ENCODE measurements at places on chromosomes 12 and 14.

DNA sequence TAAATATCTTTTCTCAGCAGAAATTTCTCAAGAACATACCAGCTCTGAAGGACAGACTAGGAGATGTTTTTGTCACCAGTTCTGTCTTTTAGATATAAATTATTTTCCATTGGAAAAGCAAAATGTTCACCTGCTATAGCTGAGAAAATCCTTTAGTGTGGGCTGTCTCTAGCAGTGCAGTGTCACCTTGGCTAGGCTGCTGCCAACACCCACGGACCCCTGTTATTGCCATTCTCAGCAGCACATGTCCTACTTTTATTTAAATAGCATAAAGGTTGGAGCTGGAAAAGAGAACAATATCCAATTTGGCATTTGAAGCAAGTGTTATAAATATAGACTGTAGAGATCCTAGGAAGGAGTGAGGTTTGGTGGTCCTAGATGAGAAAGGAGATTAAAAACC is 156.4 kb downstream of the TPH2 start:
- no peaks in the 10 kb centered on the region for H3K36me3 ChIP-seq
- H3K27me3 ChIP-seq, result no peaks in the 10 kb centered on the region

DNA sequence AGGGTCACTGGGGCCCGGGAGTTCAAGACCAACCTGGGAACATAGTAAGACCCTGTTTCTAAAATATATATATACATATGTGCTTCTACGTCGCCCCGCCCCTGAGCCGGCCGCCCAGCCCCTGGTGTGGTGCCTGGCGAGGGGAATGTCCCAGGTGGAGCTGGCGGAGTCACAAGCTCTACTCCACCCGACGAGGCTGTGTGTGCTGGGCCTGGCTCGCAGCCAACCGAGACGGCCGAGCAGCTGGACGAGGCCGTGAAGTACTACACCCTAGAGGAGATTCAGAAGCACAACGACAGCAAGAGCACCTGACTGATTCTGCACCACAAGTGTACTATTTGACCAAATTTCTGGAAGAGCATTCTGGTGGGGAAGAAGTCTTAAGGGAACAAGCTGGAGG is 22.1 kb upstream of the ITPK1 start:
- H3K27me3 ChIP-seq, result no peaks in the 10 kb centered on the region
- no peak overlapping the region for H3K27ac ChIP-seq
- no peak for DNase-seq
- H3K4me1 ChIP-seq, result peaks cover 8% of the 10 kb centered on the region
- H3K4me3 ChIP-seq, result no peak overlapping the region

GRCh38 chr12:124740691-124741137 is 123.0 kb downstream of the SCARB1 start:
- H3K36me3 ChIP-seq, result no peaks in the 10 kb centered on the region
- no peak overlapping the region for H3K27ac ChIP-seq

DNA sequence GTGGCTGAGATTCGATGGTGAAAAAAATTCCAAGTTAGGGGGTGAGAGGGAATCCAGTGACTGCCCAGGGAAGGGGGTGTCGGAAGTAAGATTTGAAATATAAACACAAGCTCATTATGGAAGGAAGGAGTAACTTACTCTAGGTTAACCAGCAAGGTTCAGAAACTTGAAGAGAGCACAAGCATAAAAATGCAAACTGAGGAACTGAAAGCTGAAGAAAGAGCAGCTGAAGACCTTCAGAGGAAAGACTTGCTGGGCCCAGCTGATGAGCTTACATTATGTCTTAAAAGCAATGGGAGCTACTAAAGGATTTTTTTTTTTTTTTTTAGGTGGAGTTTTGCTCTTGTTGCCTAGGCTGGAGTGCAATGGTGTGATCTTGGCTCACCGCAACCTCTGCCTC is 189.7 kb upstream of the GRIN2B start:
- H3K36me3 ChIP-seq, result no peaks in the 10 kb centered on the region
- H3K27ac ChIP-seq, result peak overlapping the region; percentile 94
- peaks cover 32% of the 10 kb centered on the region for H3K4me1 ChIP-seq
- peak; percentile 46 for DNase-seq

GRCh38 chr12:105993766-105994555 is 144.8 kb downstream of the NUAK1 start:
- no peaks in the 10 kb centered on the region for H3K4me1 ChIP-seq
- H3K36me3 ChIP-seq, result no peaks in the 10 kb centered on the region
- no peak for DNase-seq
- no peak overlapping the region for H3K27ac ChIP-seq
- no peaks in the 10 kb centered on the region for H3K27me3 ChIP-seq
- peak overlapping the region; percentile 40 for H3K4me3 ChIP-seq

DNA sequence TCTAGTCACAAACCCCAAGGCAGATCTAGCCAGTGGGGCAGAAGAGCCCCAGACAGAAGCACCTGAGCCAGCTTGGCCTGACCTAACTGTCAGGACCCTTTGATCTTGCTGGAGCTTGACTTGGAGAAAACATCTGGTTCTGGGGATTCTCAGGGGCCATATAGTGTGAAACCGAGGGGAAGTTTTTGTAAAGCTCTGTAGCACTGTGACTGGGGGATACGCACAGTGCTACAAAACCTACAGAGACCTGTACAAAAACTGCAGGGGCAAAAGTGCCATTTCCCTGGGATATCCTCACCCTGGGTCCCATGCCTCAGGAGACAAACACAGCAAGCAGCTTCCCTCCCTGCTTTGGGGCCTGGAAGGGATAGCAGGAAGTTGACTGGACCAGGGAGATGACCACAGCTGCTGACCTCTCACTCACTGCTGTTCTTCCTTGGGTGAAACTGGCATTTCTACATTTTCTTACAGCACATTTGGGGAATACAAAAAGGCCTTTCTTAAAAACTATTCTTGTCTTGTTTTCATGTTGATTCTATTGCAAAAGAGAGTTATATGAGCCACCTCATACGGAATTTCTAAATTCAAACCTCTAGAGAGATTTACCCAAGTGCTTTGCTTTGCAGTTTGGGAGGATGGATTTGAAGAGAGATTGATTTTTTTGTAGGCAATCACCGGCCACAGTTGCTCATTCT is 140.0 kb downstream of the DAD1 start:
- peaks cover 26% of the 10 kb centered on the region for H3K27me3 ChIP-seq
- no peaks in the 10 kb centered on the region for H3K36me3 ChIP-seq
- H3K4me3 ChIP-seq, result peak overlapping the region; percentile 68
- H3K27ac ChIP-seq, result peak overlapping the region; percentile 75
- DNase-seq, result no peak

DNA sequence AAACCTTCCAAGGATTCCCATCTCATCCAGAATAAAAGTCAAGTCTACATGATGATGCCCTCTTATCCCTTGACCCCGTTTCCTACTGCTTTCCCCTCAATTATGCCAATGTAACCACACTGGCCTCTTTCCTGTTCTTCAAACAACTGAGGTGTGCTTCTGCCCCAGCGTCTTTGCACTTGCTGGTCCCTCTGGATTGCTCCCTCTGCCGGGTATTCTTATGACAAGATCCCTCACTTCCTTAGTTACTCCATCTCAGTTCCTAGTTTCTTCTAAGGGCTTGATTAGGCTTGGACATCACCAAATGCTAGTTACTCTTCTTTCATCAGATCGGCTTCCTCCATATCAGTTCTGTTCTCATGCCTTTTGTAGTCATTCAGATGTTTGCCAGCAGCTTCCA is 32.7 kb upstream of the PELI2 start:
- H3K27ac ChIP-seq, result no peak overlapping the region
- no peaks in the 10 kb centered on the region for H3K4me1 ChIP-seq
- H3K36me3 ChIP-seq, result no peaks in the 10 kb centered on the region

DNA sequence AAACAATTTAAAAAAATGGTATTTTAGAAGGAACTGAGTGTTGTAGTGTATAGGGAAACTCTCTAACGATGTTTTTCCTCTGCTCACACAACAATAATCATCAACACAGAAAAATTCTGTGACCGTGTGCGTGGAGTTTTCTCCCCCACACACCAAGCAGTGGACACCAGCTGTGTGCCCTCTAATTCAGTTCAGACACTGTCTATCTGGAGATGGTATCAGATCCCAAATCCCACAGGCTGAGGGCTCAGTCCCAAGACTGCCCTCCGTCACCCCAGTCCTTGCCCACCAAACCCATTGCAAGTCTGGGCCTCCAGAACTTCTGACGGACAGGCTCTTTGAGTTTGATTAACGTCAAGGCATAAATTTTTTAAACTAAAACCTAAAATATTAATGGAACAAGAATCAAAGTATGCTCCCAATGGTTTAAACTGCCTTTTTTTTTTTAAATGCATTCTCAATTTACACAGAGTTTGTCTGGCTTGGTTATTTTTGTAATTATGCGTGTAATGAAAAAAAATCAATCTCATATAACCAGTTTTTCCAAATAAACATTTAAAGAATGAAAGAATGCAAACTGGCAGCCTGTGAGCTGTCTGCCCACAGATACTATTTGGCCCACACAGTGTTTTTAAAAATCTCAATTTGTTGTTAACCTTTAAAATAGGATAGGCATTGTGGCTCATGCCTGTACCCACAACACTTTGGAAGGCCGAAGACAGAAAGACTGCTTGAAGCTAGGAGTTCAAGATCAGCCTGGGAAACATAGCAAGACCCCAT is 19.2 kb downstream of the BLTP3B start:
- H3K36me3 ChIP-seq, result peaks cover 5% of the 10 kb centered on the region
- no peak for DNase-seq
- peaks cover 23% of the 10 kb centered on the region for H3K4me1 ChIP-seq
- no peaks in the 10 kb centered on the region for H3K27me3 ChIP-seq
- no peak overlapping the region for H3K27ac ChIP-seq
- H3K4me3 ChIP-seq, result no peak overlapping the region

- no peak overlapping the region for H3K27ac ChIP-seq
- H3K4me3 ChIP-seq, result no peak overlapping the region
- peak; percentile 53 for DNase-seq
- H3K27me3 ChIP-seq, result no peaks in the 10 kb centered on the region
These were observed 519 bp downstream of the MORN3 start for GRCh38 chr12:121668750-121669520.

- no peaks in the 10 kb centered on the region for H3K27me3 ChIP-seq
- peaks cover 22% of the 10 kb centered on the region for H3K4me1 ChIP-seq
- no peak for DNase-seq
- H3K4me3 ChIP-seq, result peak overlapping the region; percentile 95
- peak overlapping the region; percentile 97 for H3K27ac ChIP-seq
These were observed 518 bp upstream of the OSBPL8 start for GRCh38 chr12:76560086-76560491.

DNA sequence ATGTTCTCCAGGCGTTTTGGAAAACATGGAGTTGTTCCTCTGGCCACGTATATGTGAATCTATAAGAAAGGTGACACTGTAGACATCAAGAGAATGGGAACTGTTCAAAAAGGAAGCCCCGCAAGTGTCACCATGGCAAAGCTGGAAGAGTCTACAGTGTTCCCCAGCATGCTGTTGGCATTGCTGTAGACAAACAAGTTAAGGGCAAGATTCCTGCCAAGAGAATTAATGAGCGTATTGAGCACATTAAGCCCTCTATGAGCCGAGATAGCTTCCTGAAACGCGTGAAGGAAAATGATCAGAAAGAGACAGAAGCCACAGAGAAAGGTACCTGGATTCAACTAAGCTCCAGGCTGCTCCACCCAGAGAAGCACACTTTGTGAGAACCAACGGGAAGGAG is 92.5 kb upstream of the EIF5 start:
- no peak overlapping the region for H3K27ac ChIP-seq
- H3K27me3 ChIP-seq, result peaks cover 21% of the 10 kb centered on the region
- no peak for DNase-seq
- no peak overlapping the region for H3K4me3 ChIP-seq
- no peaks in the 10 kb centered on the region for H3K4me1 ChIP-seq

- no peak overlapping the region for H3K4me3 ChIP-seq
- peak overlapping the region; percentile 95 for H3K27ac ChIP-seq
- no peaks in the 10 kb centered on the region for H3K27me3 ChIP-seq
- DNase-seq, result no peak
- peaks cover 18% of the 10 kb centered on the region for H3K36me3 ChIP-seq
- peaks cover 41% of the 10 kb centered on the region for H3K4me1 ChIP-seq
These were observed 337.4 kb upstream of the RGS6 start for GRCh38 chr14:71594821-71595220.

DNA sequence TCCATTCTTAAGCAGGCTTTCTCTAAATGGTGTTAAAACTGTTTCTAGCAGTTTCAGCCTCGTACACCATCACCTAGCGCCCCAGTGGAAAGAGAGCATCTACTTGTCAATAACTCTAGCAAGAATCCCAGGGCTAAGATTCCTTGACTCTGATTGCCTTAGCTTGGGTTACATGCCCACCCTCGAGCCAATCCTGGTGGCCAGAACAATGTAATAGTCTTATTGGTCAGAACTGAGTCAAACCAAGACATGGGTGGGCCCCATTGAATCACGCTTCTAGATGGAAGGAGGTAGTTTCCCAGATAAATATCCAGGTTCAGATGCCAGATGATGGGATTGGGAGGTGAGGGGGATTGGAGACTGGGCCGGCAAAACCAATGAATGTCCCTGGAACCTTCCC is 55.9 kb upstream of the MED13L start:
- H3K27me3 ChIP-seq, result no peaks in the 10 kb centered on the region
- H3K36me3 ChIP-seq, result no peaks in the 10 kb centered on the region
- DNase-seq, result no peak
- H3K4me1 ChIP-seq, result peaks cover 28% of the 10 kb centered on the region
- H3K4me3 ChIP-seq, result peak overlapping the region; percentile 34

DNA sequence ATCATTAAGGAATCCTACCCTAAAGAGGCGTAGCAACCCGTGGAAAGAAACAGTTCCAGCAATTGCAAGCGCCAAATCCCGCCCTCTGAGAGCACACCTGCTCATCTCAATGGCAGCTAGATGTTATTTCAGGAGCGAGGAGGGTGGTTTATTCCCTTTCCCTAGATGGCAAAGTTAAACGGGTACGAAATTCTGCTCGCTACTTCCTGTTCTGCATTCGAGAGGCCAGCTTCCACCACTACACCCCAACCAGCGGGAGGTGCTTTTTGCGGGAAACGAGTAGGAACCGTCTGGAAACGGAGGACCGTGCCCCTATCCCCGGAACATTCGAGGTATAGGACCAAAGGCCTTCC is 536 bp downstream of the VPS29 start:
- peak overlapping the region; percentile 97 for H3K27ac ChIP-seq
- H3K4me1 ChIP-seq, result peaks cover 37% of the 10 kb centered on the region
- peak overlapping the region; percentile 88 for H3K4me3 ChIP-seq
- H3K36me3 ChIP-seq, result no peaks in the 10 kb centered on the region

- DNase-seq, result no peak
- no peaks in the 10 kb centered on the region for H3K27me3 ChIP-seq
- no peak overlapping the region for H3K27ac ChIP-seq
- no peak overlapping the region for H3K4me3 ChIP-seq
- peaks cover 20% of the 10 kb centered on the region for H3K4me1 ChIP-seq
- peaks cover 44% of the 10 kb centered on the region for H3K36me3 ChIP-seq
These were observed 6.6 kb upstream of the ACADS start for GRCh38 chr12:120719072-120719471.

- no peaks in the 10 kb centered on the region for H3K4me1 ChIP-seq
- DNase-seq, result no peak
- H3K4me3 ChIP-seq, result no peak overlapping the region
- no peak overlapping the region for H3K27ac ChIP-seq
- peaks cover 25% of the 10 kb centered on the region for H3K27me3 ChIP-seq
These were observed 119.9 kb downstream of the CACNA1C start for GRCh38 chr12:2172491-2173214.

DNA sequence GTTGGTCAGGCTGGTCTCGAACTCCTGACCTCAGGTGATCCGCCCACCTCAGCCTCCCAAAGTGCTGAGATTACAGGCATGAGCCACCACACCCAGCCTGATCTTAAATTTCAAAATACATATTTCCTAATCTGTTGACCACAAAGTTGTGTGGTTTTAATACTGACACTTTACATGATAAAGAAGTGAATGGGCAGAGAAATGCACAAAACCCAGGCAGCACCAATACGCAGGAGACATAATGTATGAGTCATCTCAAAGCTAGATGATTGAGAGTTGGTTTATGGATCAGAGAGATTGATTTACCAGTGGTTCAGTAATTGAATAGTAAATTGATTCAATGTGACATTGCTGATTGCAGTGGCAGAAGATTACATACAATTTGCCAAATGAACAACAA is 19.2 kb upstream of the PPP2R5E start:
- H3K27ac ChIP-seq, result no peak overlapping the region
- H3K4me3 ChIP-seq, result no peak overlapping the region
- H3K27me3 ChIP-seq, result peaks cover 7% of the 10 kb centered on the region
- H3K36me3 ChIP-seq, result no peaks in the 10 kb centered on the region
- no peak for DNase-seq
- H3K4me1 ChIP-seq, result no peaks in the 10 kb centered on the region

All from naive B cell (primary cell).